ENCODE measurements at places on chromosomes 6 and 20.

GRCh38 chr6:34810017-34810882 lies 18.4 kb downstream of the BLTP3A start:
- DNase-seq: no peak

DNA sequence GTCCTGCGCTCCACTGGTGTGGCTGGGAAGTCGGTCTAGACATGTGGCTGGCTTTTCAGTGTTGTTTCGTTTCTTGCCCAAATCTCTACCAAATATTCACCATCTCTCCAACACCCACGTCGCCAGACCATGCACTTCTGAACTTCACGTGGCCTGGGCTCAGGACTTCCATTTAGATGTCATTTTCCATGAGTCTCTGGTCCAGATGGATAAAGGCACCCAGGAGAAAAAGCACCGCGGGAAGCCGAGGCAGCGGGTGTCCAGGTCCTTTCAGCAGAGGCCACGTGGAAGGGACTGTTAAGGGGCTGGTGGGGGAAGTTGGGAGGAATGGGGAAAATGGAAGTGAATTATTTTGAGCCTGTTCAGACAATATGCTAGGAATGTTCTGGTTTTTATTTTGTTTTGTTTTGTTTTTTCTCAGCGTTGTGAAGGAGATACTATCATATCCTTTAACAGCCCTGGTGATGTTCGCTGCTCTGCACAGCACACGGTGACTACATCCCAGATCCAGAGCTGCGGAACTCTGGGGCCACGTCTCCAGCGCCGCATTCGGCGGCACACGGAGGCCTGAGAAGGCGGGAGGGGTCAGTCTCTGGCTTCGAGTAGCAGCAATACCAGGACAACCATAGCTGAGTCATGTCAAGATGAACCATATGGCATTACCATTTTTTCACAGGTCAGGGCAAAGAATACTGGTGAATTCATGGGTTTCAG lies 230.3 kb downstream of the THBS2 start:
- DNase-seq: no peak

DNA sequence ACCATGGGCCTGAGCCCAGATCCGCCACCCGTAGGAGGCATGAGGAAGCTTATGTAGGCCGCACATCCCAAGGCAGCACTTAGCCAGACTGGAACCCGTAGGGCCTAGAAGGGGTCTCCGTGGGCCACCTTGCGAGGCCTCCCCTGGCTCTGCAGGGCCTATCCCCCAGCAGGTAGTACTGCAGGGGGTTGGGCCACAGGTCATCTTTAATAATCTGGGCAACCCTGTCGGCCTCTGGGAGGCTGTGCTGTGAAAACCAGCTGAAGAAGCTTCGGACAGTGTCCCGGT lies 18.5 kb downstream of the PLAGL2 start:
- DNase-seq: no peak

GRCh38 chr6:145964948-145965366 lies 799 bp upstream of the SHPRH start:
- DNase-seq: no peak

DNA sequence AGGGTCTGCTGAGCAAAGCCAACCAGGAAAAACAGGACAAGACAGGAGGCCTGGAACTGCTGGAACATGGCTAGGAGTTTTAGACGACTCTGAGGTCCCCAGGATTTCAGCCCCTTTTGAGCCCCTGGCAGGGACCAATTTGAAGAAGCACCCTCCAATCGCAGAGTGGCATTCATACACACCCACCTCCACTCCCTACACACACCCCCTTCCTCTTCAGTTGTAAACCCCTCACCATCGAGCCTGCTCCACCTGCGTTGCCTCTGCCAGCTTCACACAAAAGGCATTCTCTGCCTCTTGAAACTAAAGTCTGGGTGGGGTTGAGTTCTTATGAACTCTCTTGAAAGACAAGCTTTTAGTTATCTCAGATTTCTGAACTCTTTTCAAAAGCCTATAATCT lies at the start of gene GPX6:
TSS of gene GPX6 (minus strand) at position 118 of the 400 bp plus-strand sequence. CDS start at position 68, 50 bp downstream.
- no peak for DNase-seq

GRCh38 chr6:33700391-33701050 lies 11.0 kb downstream of the UQCC2 start:
- no peak for DNase-seq

GRCh38 chr20:52289956-52290565 lies 98.5 kb upstream of the ZFP64 start:
- DNase-seq: no peak

DNA sequence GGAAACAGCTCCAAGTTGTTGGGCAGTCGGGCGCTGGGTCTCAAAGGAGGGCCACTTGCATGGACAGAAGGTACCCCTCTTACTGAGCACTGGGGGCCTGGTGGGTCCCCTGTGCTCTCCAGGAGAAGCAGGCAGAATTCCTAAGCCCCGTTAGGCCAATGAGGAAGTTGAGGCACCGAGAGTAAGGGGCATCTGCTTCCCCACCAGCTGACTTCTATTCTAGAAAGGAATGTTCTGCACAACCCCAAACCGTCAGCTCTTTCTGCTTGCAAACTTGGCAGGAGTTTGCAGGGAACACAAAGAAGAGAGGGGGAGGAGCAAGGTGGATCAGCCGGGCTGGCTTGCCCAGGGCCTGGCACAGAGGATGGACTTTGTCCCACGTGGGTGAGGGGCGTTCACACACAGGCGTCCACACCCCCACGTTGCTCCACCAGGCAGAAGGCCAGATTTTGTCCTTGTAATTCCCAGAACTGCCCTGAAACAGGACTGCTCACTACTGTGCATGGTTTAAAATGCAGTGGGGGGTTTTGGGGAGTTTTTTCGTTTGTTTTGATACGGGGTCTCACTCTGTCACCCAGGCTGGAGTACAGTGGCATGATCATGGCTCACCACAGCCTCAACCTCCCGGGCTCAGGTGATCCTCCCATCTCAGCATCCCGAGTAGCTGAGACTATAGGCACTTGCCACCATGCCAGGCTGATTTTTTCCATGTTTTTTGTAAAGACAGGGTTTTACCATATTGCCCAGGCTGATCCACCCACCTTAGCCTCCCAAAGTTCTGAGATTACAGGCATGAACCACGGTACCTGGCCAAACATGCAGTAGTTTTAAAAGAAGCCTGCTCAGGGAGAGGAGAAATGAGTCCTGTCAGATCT lies 93.3 kb downstream of the SNX5 start:
- peak; percentile 34 for DNase-seq

- no peak for DNase-seq
These were observed 166.5 kb downstream of the TSHZ2 start for GRCh38 chr20:53138454-53139262.

DNA sequence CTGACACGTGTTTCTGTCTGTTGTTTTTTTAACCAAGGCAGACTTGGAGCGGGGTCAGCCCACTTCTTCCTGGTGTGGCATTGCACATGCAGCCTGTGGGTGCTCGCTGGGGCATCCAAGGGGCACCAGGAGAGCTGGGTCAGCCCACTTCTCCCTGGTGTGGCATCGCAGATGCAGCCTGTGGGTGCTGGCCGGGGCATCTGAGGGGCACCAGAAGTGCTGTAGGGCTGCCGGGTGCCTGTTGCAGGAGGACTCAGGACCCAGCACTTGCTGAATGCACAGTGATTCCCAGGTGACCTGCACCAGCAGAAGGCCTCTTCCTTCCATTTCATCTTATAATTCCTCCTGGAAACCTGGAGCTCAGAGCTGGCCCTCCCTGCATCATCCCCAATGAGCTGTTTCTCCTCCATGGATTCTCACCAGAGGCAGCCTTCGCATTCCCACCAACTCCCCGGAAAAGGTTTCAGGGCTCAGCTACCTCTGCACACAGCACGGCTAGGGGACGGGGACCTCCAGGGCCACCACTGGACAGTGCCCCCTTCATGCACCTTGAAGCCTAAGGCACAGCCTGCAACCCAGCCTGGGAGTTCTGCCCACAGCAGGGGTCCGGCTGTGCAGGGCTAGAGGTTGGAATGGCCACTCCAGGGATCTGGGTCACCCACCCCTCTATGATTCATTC lies 218.8 kb downstream of the TAF4 start:
- DNase-seq: no peak

- no peak for DNase-seq
These were observed 40.1 kb downstream of the ILRUN start for GRCh38 chr6:34656378-34657036.

DNA sequence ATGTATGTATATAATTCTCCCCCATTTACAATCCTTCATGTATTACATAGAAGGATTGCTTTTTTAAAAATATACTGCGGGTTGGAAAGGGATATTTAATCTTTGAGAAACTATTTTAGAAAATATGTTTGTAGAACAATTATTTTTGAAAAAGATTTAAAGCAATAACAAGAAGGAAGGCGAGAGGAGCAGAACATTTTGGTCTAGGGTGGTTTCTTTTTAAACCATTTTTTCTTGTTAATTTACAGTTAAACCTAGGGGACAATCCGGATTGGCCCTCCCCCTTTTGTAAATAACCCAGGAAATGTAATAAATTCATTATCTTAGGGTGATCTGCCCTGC lies 3.6 kb downstream of the FOXC1 start:
- no peak for DNase-seq

DNA sequence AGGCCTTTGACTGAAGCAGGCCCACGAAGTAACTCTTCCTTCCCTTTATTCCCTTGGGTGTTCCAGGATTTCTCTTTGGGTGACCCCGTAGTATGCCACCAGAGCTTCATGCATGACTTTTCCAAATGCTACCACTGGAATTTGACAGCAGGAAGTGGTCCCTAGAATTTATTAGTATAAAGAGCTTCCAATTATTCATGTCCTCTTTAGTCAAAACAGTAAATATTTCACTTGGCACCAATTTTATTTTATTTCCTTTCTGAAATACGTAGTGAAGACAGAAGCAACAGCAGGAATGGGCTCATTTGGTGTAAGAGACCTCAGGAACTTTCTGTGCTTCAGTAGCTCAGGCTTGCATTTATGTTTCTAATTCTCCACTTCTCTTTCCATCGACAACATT lies 151.3 kb downstream of the LCA5 start:
- no peak for DNase-seq

DNA sequence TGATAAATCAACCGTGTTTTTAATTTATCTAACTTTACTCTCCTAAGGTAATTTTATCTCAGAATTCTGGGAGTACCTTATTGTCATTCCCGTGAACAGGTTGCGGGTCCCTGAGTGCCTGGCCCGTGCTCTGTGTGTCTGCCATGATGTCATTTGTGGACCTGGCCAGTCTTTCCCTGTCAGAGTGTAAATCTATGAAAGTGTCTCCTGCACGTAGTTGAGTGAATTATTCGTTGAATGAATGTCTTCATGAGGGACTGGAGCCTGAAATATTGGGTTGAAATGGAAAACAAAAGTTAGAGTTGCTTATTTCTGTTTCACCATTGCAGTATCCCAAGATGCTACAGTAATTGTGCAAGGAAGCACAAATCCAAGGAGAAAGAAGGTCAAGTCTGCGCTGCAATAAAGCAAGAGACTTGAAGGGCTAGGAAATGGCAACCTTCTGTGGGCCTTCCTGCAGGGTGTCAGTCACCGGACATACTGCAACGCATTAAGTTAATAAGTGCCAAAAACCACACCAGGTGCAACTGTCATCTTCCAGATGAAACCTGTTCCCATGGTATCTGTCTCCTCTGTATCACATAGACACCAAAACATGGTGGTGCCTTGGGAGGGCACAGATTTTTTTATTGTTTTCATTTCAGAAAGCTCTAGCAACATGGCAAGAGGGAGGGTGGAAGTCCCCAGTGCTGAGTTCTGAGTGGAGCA lies 135.5 kb downstream of the ZDHHC14 start:
- no peak for DNase-seq

- DNase-seq: no peak
These were observed 91.2 kb downstream of the ARID1B start for GRCh38 chr6:156868385-156868784.

GRCh38 chr20:15923030-15923776 lies 650.0 kb downstream of the KIF16B start:
- DNase-seq: no peak

- no peak for DNase-seq
These were observed 27.2 kb upstream of the DEFB125 start for GRCh38 chr20:60035-60918.

DNA sequence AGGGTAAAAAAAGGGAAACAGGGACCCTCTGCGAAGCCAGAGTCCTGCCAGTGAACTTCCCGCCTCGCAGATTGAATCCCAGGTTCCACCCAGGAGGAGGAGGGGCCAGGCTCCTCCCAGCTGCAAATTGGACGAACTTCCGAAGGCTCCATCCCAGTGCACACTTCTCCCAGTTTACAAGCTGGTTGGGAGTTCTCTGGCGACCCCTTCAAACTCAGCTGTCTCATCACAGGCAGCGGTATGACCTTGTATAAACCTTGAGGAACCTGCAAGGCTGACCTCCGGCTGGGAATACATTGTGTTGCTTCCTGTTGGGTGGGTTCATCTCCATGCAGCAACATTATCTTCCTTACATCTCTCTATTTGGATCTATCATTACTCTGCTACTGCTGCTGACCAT lies 962.7 kb downstream of the GRIK2 start:
- DNase-seq: no peak

- no peak for DNase-seq
These were observed 5.4 kb upstream of the GJA10 start for GRCh38 chr6:89888871-89889270.

DNA sequence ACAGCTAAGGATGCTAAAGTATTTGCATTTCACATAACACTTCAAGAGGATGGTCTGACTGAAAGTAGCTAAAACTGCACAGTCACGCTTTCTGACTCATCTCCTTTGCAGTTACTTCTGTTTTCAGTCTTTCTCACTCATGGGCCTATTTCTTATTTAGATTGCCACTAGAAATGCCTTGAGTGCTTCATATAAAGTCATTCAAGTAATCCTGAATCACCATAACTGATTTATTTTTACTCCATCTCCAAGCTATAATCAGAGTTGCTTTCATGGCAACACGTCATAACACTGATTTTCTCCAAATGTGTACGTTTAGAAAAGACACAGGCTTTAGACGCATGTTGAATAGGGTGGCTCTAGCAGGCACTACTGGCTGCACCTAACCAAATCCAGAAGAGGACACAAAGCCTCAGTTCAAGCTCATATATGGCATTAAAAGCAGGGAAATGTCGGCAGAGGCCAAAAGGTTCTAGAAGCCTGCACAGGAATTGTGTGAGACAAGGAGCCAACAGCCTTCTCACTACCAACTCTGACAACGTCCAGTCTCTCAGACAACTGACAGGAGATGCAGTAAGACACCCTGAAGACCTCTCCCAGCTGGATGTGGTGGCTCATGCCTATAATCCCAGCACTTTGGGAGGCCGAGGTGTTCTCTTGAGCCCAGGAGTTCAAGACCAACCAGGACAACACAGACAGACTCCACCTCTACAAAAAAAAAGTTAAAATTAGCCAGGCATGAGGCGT lies 64.1 kb upstream of the BEND6 start:
- no peak for DNase-seq

- no peak for DNase-seq
These were observed 21.3 kb downstream of the PRR18 start for GRCh38 chr6:166286839-166287271.

GRCh38 chr6:99822741-99823512 lies 171.1 kb downstream of the MCHR2 start:
- no peak for DNase-seq

All from ascending aorta (tissue), 2 donors.